ENCODE measurements at places on chromosomes 6 and 20. TPM values are rescaled to one million over a fixed set of nuclear protein-coding genes. Genes with fewer than 3 reads are reported as not detected.

The PHF10 gene
- total RNA-seq = 48.1 TPM

The PHF20 gene
- total RNA-seq = 71.8 TPM

The PRL gene
- total RNA-seq = not detected

The ACSS1 gene
- total RNA-seq = 4.1 TPM

The NKAIN2 gene
- not detected for total RNA-seq

The GCNT2 gene
- 135 TPM for total RNA-seq

The XKR7 gene
- total RNA-seq = 3.9 TPM

The OXT gene
- total RNA-seq = not detected

The CCN5 gene
- total RNA-seq = not detected

The CALHM4 gene
- not detected for total RNA-seq

The PROKR2 gene
- 2.1 TPM for total RNA-seq

DNA sequence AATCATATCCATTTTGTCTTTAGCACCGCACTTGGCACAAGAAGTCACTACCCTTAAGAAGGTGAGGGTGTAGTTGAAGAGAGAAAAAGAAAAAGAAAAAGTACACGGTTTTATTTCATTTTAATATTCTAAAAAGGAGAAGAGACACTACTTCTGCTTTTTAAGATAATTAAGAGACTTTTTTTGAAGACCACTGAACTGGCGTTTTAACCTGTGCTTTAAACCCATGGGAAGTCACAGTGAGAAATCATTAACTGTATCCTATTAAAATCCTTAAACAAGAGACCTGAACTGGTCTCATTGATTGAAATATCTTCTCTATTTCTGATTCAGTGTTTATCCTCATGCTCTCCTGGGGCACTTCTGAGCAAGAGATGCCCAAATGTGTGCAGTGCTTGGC is 243.5 kb downstream of the TMEM242 start:
- no peaks in the 10 kb centered on the region for H3K27me3 ChIP-seq
- no peak for DNase-seq
- no peak overlapping the region for H3K4me3 ChIP-seq
- no peak overlapping the region for H3K27ac ChIP-seq
- no peaks in the 10 kb centered on the region for H3K36me3 ChIP-seq

GRCh38 chr20:21511850-21512633 is 1.8 kb downstream of the NKX2-2 start:
- H3K27ac ChIP-seq = no peak overlapping the region
- H3K36me3 ChIP-seq = no peaks in the 10 kb centered on the region
- H3K4me1 ChIP-seq = peaks cover 68% of the 10 kb centered on the region
- DNase-seq = peak; percentile 71

DNA sequence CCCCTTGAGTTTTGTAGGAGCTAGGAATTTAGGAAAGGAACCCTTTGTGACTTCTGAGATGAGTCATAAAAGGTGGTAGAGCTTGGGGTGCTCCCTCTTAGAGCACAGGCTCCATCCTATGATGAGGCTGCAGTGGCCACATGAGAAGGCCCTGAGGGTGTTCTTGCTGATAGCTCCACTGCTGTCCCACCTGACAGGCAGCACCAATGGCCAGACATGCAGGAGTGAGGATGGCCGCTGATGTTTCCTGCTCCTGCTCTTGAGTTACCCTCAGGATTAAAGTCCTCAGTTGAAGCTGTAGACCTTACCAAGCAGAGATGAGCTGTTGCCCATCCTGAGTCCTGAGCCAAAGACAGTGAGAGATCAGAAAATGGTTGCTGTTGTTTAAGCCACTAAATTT is 512.1 kb downstream of the CDH26 start:
- no peaks in the 10 kb centered on the region for H3K36me3 ChIP-seq
- peaks cover 4% of the 10 kb centered on the region for H3K4me1 ChIP-seq
- H3K27me3 ChIP-seq = no peaks in the 10 kb centered on the region
- H3K4me3 ChIP-seq = no peak overlapping the region
- no peak overlapping the region for H3K27ac ChIP-seq

DNA sequence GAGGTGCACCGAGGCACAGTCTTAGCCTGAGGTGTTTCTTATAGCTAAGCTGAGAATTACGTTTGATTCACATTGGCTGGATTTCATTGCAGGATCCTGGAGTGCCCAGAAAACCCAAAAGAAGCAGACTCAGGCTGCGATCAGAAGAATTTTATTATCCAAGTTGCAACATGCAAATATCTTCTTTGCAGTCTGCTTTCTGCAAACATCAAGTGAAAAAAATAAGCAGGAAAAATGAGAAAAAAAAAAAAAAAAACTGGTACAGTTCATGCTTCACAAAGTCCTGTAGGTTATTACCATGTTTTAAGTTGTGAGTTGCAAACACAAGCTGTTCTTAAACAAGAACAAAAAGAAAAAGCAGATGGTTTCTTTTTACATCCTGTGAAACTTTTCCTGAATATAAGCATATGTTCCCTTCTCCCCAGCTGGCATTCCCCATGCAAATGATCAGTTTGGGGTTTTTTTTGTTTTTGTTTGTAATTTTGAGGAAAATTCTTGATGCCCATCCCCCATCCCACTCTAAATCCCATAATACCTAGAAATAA is 349.0 kb downstream of the CBLN4 start:
- no peaks in the 10 kb centered on the region for H3K27me3 ChIP-seq
- no peak for DNase-seq
- no peaks in the 10 kb centered on the region for H3K4me1 ChIP-seq

- H3K36me3 ChIP-seq = no peaks in the 10 kb centered on the region
- H3K27me3 ChIP-seq = no peaks in the 10 kb centered on the region
- DNase-seq = no peak
- peaks cover 5% of the 10 kb centered on the region for H3K4me1 ChIP-seq
- peak overlapping the region; percentile 81 for H3K4me3 ChIP-seq
Observed at GRCh38 chr6:104860221-104860620, 502 bp upstream of the HACE1 start.

DNA sequence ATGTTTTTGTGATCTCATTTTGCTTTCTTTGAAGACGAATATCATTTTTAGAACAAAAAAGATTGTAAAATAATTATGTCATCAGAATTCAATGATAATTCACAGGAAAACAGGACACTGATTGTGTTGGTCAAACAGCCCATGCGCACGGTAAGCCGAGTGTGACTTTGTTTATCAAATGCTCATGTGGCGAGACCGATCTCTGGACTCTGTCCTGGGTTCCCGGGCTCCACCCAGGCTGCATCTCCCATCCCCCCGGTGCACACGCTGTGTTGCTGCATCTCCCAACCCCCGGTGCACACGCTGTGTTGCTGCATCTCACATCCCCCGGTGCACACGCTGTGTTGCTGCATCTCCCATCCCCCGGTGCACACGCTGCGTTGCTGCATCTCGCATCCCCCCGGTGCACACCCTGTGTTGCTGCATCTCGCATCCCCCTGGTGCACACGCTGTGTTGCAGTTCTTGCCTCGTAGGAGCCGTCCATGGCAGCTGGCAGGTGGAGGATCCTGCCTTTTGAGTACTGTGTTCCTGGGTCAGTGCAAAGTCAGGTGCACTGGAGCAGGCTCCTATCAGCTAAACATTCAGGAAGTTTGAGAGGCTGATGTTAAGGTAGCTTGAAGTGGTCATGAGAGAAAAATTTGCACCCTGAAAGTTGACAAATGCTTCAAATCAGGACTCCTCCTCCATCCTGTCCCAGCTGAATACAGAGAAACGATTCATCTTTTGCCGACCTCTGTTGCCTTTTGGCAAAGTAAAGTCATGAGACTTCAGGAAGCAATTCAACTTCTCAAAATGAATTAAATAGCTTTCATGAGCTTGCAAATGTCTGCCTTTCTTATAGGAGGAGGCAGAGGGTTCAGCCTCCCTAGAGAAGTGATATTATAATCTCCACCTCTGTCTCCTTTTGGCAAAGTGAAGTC is 77.1 kb upstream of the FRMD1 start:
- H3K4me1 ChIP-seq = peaks cover 6% of the 10 kb centered on the region
- H3K4me3 ChIP-seq = no peak overlapping the region
- H3K36me3 ChIP-seq = no peaks in the 10 kb centered on the region
- no peaks in the 10 kb centered on the region for H3K27me3 ChIP-seq
- DNase-seq = no peak

DNA sequence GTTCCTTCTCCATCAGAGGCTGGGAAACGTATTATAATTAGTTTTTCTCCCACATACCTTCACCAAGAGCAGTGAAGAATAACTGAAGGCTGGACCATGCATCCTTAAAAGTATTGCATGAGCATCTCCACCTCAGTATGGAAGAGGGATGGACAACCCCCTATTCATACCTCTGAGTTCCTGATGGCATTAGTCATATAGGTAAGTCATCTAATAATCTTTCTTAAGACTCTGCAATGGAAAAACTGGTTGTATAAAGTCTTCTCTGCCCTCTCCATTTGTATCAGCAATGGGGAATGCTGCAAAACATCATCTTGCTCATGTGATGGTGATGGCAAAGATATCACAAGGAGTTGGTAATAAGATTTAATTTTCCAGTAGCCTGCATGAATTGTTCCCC is 24.5 kb downstream of the PGM3 start:
- no peaks in the 10 kb centered on the region for H3K4me1 ChIP-seq
- peaks cover 64% of the 10 kb centered on the region for H3K36me3 ChIP-seq
- no peaks in the 10 kb centered on the region for H3K27me3 ChIP-seq
- H3K4me3 ChIP-seq = no peak overlapping the region

- H3K27me3 ChIP-seq = no peaks in the 10 kb centered on the region
- H3K36me3 ChIP-seq = no peaks in the 10 kb centered on the region
- no peak overlapping the region for H3K4me3 ChIP-seq
- H3K4me1 ChIP-seq = no peaks in the 10 kb centered on the region
- H3K27ac ChIP-seq = no peak overlapping the region
Observed at GRCh38 chr6:79778816-79779215, 147.7 kb downstream of the SH3BGRL2 start.

DNA sequence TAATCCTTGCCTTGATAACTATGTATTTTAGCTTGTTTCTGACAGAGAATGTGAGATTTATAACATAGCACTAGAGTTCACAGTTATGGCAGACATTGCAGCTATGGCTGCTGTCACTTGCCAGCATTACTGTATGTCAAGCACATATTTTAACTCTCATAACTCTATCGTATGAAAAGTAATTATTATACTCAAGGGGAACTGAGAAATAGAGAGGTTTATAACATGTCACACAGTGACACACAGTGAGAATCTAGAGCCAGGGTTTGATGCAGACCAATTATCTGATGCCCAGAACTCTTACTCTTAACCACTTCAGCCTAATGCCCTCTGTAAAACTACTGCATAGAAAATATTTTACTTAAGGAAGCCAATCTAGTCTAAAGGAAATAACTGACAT is 1012.4 kb downstream of the GRIK2 start:
- H3K4me3 ChIP-seq = no peak overlapping the region
- DNase-seq = no peak
- H3K4me1 ChIP-seq = 0 out of 2 replicates have a peak, but pooled peaks cover 6% of the 10 kb centered on the region
- H3K27ac ChIP-seq = no peak overlapping the region
- no peaks in the 10 kb centered on the region for H3K27me3 ChIP-seq

GRCh38 chr20:30488941-30489613 is 768.4 kb upstream of the DEFB115 start:
- H3K36me3 ChIP-seq = no peaks in the 10 kb centered on the region
- DNase-seq = peak; percentile 54
- no peak overlapping the region for H3K27ac ChIP-seq
- H3K27me3 ChIP-seq = peaks cover 41% of the 10 kb centered on the region
- peak overlapping the region; percentile 67 for H3K4me3 ChIP-seq
- no peaks in the 10 kb centered on the region for H3K4me1 ChIP-seq

- H3K27me3 ChIP-seq = no peaks in the 10 kb centered on the region
- no peaks in the 10 kb centered on the region for H3K36me3 ChIP-seq
- H3K27ac ChIP-seq = no peak overlapping the region
- peaks cover 4% of the 10 kb centered on the region for H3K4me1 ChIP-seq
- no peak overlapping the region for H3K4me3 ChIP-seq
- DNase-seq = no peak
Observed at GRCh38 chr6:44067173-44068139, 59.8 kb downstream of the MRPL14 start.

- peak overlapping the region; percentile 12 for H3K27ac ChIP-seq
- no peak for DNase-seq
- no peaks in the 10 kb centered on the region for H3K27me3 ChIP-seq
- H3K4me1 ChIP-seq = peaks cover 54% of the 10 kb centered on the region
- no peaks in the 10 kb centered on the region for H3K36me3 ChIP-seq
Observed at GRCh38 chr6:4924661-4925271, 79.1 kb downstream of the RPP40 start.

GRCh38 chr6:17881085-17881858 is 106.2 kb downstream of the KIF13A start:
- H3K4me3 ChIP-seq = no peak overlapping the region
- no peak overlapping the region for H3K27ac ChIP-seq
- H3K27me3 ChIP-seq = no peaks in the 10 kb centered on the region

GRCh38 chr6:110095101-110095500 is 84.4 kb downstream of the WASF1 start:
- no peak overlapping the region for H3K4me3 ChIP-seq
- no peaks in the 10 kb centered on the region for H3K36me3 ChIP-seq
- no peaks in the 10 kb centered on the region for H3K27me3 ChIP-seq
- peaks cover 22% of the 10 kb centered on the region for H3K4me1 ChIP-seq
- DNase-seq = no peak

- no peak for DNase-seq
- H3K36me3 ChIP-seq = no peaks in the 10 kb centered on the region
- H3K27me3 ChIP-seq = no peaks in the 10 kb centered on the region
- no peak overlapping the region for H3K4me3 ChIP-seq
- H3K4me1 ChIP-seq = peaks cover 23% of the 10 kb centered on the region
Observed at GRCh38 chr20:51423290-51423667, 119.2 kb downstream of the NFATC2 start.

DNA sequence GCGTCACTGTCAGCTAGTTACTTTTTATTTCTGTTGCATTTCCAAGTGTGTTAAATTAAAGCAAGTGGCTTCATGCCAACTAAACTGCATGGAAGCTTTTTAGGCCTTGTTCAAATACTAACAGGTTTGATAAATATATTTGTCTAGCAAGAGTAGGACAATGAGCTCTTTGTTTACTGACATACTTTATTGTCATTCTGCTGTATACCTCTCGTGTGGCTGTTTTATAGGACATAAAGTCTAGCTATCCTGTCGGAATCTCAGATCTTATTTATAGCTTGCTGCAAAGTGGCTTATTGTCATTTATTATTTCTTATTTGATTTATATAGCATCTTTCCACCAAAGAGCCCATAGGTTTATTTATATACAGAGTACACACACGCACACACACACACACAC is 711.1 kb downstream of the KIF16B start:
- H3K27me3 ChIP-seq = no peaks in the 10 kb centered on the region
- no peaks in the 10 kb centered on the region for H3K36me3 ChIP-seq
- no peak overlapping the region for H3K4me3 ChIP-seq
- no peaks in the 10 kb centered on the region for H3K4me1 ChIP-seq
- no peak for DNase-seq

GRCh38 chr6:163341224-163342061 is 73.1 kb upstream of the QKI start:
- H3K4me3 ChIP-seq = no peak overlapping the region
- no peak overlapping the region for H3K27ac ChIP-seq
- DNase-seq = no peak
- H3K27me3 ChIP-seq = no peaks in the 10 kb centered on the region
- no peaks in the 10 kb centered on the region for H3K36me3 ChIP-seq

GRCh38 chr6:89197141-89197540 is 20.0 kb downstream of the GABRR1 start:
- H3K27me3 ChIP-seq = no peaks in the 10 kb centered on the region
- H3K36me3 ChIP-seq = no peaks in the 10 kb centered on the region
- H3K4me3 ChIP-seq = no peak overlapping the region
- H3K27ac ChIP-seq = no peak overlapping the region

All from GM23338 (cell line).